Activated CD8-positive, alpha-beta memory T cell treated with anti-CD3 and anti-CD28 coated beads for 48 hours (primary cell): ENCODE measurements at places on chromosomes 3 and 15.

DNA sequence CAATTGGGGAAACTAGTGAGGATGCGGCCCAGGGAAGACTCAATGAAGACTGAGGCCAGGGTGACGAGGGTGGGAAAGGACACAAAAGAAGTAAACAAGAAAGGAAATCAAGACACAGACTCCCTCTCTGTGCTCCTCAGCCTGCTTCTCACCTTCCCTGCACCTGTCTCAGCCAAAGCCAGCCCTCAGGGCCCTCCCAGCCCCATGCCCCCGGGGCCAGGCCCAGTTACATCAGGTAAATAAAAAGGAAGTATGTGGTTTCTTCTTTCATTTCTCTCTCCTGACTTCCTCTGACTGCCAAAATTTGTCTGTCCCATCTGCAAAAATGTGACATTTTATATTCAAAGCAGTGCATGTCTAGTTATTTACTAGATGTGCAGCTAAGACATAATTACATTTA lies 328.0 kb downstream of the UACA start:
- no peak for DNase-seq

DNA sequence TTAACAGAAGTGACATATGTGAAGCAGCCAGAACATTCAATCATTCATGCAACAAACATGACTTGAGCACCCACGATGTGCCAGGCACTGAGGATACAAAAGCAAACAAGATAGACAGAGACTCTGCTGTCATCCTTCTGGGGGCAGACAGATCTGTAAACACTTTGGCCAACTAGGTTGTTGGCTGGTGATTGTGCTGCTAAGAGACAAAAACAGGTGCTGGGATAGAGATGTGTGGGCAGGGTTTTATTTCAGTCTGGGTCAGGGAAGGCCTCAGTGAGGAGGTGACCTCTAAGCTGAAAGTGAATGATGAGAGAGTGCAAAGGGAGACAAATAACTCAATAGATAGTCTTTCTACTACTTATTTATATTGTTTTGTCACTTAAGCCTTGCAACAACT lies 147.0 kb upstream of the VEPH1 start:
- DNase-seq, result no peak

DNA sequence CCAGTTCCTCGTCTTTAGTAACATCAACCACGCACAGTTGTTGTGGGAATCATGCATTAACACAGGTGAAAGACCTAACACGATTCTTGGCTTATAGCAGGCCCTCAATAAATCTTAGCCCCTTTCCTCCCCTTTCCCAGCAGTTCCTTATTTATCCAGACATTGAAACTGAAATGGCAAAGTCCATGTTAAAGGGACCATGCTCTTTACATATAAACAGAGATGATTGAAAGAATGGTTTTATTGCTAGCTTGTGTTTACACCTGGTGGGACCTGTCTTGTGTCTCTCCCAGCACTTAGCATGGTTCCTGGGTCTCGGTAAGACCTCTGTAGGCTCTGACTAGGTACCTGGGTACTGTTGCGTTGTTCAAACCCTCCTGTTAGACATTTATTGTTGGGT lies 251.8 kb downstream of the LRTM1 start:
- no peak for DNase-seq

DNA sequence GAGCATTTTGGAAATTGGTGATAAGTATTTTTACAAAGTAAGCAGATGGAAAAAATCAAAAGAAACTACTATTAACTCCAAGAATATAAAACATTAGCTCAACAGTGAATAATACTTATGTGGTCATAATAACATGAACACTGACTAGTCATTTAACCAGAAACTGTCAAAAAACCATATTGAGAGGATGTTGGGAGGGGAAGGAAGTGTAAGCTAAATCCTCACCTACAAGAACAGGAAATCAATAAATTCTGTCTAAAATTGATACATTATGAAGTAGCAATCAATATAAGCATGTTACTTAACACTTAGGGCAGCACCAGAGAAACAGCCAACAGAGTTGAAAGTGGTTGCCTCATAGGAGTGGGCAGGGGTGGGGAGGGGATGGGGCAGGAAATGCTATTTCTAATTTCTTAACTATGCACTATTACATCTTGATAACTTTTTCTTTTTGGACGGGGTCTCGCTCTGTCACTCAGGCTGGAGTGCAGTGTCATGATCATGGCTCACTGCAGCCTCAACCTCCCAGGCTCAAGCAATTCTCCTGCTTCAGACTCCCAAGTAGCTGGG lies 41.7 kb downstream of the CCR3 start:
- no peak for DNase-seq

- DNase-seq, result no peak
Measured at GRCh38 chr3:68467465-68467864, 464.9 kb downstream of the TAFA4 start.

DNA sequence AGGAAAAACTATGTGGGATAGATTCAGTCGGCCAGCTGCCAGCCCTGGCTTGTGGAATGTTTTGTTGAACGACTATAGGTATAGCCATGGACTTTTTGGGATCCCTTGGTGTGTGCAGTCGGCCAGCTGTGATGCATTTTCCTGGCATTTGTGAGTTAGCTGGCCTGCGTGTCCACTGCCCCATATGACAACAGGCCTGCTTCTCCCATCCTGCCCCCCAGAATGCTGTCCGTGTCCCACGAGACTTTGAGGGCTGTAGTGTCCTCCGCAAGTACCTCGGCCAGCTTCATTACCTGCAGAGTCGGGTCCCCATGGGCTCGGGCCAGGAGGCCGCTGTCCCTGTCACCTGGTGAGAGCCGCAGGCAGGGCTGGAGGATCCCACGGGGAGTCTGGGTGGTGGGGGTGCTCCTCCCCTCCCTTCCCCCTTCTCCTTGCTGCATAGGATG lies 23.6 kb downstream of the PTPN23 start:
- no peak for DNase-seq

DNA sequence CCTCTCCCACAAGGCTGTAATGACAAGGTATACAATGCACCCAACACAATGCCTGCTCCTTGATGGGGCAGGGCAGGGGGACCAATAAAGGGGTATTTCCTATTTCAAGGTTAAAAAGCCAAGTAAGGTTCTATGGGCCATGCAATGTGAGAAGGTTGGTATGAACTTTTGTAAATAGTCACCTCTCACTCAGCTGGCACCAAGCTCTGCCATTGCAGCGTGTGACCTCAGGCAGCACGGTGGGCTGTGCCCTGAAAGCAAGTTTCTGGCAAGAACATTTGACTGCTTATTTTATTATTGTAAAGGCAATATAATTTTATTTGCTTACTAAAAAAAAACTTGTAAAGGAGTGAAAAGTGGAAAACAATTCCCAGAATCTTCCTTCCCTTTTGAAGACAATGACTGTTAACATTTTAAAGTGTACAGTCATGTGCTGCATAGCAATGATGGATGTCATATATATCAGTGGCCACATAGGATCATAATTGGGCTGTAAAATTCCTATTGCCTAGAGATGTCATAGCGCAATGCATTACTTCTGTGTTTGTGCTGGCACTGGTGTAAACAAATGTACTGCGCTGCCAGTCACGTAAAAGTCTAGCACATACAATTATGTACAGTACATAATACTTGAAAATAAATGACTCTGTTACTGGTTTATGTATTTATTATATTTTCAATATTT lies 167.3 kb upstream of the RORA start:
- no peak for DNase-seq

DNA sequence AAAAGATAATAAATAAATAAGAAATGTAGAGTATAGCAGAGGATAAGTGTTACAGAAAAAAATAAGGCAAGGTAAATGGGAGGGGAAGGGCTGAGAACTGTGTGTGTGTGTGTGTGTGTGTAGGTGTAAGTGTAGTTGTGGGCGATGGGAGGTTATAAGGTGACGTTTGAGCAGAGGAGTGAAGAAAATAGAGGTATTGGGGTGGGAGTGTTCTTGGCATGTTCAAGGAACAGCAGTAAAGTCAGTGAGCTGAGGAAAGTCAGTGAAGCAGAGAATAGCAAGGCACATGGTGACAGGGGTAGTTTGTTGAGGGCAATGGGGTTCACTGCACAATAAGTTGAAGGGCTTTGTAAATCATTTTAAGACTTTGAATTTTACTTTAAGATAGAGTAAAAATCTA lies 30.9 kb upstream of the ZNF148 start:
- no peak for DNase-seq

DNA sequence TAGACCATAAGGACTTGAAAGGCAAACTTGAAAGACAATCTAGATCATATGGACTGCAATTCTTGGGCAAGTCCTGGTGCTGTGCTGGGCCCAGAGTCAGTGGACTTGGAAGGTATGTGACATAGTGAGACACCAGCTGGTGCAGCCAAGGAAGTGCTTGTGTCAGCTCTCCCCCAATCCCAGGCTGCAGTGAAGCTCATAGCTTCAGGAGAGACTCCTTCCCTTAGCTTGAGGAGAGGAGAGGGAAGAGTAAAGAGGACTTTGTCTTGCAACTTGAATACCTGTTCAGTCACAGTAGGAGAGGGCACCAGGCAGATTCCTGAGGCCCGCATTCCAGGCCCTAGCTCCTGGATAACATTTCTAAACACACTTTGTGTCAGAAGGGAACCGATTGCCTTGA lies 127.4 kb upstream of the ZPLD1 start:
- DNase-seq, result no peak

DNA sequence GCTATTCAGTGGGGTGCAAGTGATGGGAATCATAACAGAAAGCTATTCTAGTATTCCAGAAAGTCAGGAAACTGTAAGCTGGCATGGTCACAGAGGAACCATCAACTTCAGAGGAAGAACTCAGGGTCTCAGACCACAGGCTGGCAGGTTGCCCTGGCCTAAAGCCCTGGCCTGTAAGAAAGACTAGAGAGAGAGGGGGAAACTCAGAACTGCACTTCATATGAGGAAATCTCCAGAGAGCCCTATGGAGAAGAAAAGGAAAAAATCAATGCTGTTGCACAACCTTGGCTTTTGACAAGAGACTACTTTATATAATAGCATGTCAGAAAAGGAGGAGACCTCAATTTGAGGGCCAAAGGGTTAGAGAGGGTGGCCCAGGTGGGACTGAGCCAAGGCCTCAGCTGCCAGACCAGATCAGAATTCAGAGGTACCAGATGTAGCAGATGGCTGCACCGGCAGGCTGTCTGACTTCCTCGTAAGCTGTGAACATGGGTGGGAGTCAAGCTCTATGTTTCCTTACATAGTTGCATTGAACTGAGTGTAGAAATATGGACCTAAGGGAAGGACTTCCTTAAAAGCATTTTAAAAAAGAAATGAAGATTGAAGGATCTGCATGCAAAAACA lies 333.8 kb downstream of the PDCD6IP start:
- DNase-seq, result no peak

DNA sequence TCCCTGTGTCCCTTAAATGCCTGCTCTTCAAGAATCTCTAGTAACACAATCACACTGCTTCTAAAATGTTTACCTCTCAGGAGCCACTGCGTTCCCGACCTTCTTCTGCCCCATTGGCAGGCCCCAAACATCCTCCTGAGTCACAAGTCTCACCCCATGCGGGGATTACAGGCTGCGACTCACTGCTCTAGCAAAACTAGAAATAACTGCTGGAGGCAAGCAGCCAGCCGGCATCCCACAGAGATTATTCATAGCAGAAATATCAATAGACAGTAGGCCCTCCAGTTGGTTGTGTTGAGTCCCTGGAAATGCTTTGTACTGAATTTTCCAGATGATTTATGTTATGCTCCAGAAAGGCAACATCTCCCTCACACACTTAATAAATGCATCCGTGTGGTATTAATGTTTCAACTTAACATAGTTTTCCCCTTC lies 64.8 kb downstream of the RFTN1 start:
- DNase-seq, result no peak

GRCh38 chr3:2392981-2393380 lies 294.3 kb downstream of the CNTN4 start:
- DNase-seq, result no peak

GRCh38 chr3:42749753-42750231 lies 23.3 kb downstream of the CCDC13 start:
- DNase-seq, result no peak

DNA sequence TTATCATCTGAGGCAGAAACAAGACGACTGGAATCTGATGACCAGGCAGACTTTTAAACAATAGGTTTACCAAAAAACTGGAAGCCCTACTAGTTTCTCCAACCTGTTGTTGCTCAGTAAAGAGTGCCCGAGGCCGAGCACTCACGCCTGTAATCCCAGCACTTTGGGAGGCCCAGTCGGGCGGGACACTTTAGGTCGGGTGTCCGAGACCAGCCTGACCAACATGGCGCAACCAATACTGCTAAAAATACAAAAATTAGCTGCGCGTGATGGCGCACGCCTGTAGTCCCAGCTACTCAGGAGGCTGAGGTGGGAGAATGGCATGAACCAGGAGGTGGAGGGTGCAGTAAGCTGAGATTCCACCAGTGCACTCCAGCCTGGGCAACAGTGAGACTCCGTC lies 1.1 kb upstream of the WDR5B start:
- no peak for DNase-seq

DNA sequence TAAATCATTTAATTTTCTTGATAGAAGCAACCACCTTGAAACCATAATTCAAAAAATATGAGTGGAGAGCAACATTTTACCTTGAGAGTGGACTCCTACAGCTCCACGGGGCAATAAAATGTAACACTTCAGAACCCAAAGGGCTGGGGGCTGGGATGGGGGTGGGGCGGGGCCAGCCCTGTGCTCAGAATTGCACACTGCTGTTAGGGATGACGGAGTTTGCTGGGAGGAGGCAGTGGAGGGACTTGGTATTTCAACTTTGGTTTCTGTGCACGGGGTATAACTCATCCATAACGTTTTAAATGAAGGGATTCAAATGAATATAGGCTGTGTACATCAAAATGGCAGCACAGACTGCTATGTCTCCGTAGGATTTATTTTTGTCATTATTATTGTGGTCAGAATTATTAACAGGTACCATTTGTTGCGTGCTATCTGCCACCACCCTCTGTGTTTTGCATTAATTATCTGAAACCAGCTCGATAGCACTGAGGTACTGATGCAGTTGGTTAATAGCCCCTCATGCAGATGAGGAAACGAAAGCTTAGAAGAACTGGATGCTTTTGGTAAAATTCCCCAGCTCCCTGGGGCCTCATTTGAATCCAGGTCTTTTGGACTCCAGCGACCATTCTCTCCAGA lies 29.4 kb upstream of the WNT5A start:
- DNase-seq, result no peak

- DNase-seq, result no peak
Measured at GRCh38 chr3:90015688-90016356, 908.4 kb downstream of the EPHA3 start.

- no peak for DNase-seq
Measured at GRCh38 chr3:29484633-29485032, 203.8 kb downstream of the RBMS3 start.

DNA sequence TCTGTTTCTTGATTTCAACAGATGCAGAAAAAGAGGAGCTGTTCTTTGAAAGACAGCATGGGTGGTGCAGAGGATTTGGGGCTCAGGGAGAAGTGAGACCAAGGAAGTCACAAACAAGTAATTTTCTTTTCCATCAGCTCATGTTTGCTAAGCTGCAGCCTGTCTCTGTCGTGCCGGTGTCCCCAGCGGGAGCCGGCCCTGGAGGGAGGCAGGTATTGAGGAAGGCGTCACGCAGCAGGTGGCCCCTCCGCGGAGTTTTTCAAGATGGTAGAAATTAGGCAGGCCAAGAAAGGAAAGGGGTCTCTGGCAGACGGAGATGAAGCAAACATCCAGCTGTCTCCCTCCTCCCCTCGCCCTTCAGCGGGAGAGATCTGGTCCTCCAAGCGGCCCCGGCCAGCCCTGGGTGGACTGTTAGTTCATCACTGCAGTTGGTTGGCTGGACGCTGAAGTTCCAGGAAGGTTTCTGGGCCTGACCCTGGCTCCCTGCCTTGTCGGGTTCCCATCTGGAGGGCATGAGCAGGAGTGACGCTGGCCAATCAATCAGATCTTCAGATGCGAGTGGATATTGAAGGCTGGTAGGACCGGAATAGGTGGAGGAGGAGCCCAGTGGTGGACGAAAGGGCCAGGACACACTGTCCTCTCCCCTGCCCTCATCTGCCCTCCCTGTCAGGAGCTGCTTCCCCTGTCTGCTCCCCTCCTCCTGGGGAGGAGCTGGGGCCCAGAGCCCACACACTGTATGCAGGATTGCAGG lies 27.7 kb upstream of the MUC4 start:
- no peak for DNase-seq
